Foreskin keratinocyte (primary cell): ENCODE measurements at places on chromosomes 1 and 21.

- no peak for DNase-seq
Measured at GRCh38 chr1:245337829-245338484, 183.2 kb downstream of the KIF26B start.

GRCh38 chr21:39630191-39630591 is 17.5 kb downstream of the B3GALT5 start:
- DNase-seq, result no peak

GRCh38 chr1:43962324-43962723 is 7.5 kb upstream of the DPH2 start:
- DNase-seq, result no peak

GRCh38 chr1:19423130-19423529 is 62.2 kb downstream of the CAPZB start:
- DNase-seq, result no peak

DNA sequence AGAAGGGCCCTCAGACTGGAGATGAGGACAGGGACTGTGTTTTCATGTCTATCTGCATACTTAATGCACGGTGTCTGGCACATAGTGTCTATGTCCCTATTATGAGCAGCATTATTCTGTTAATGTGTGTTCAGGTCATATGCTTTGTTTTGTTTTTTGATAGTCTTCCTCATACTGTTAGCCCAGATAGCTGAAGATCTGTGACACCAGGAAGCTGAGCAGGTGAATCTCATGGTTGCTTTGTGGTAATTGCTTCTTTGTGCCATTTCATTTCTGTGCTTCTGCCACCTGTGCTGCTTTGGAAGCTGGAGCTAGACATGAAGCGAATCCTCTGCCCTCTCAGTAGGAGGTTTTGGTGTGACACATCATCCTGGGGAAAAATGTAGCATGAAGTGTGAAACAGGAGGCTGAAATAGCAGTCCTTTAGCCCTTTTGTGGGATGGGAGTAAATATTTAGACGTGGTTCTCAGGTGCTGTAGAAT is 15.8 kb downstream of the SMAP2 start:
- no peak for DNase-seq

- DNase-seq, result no peak
Measured at GRCh38 chr1:70906800-70907199, 140.8 kb downstream of the PTGER3 start.
